ENCODE measurements at places on chromosomes 2 and 18.
A peak's percentile ranks its signal among the peaks of the same experiment; 100 is the strongest.

GRCh38 chr2:188966728-188967440 lies 7.3 kb upstream of the COL3A1 start:
- H3K27me3 ChIP-seq = no peaks in the 10 kb centered on the region
- no peak overlapping the region for H3K4me3 ChIP-seq
- no peaks in the 10 kb centered on the region for H3K36me3 ChIP-seq
- H3K27ac ChIP-seq = peak overlapping the region; percentile 75

DNA sequence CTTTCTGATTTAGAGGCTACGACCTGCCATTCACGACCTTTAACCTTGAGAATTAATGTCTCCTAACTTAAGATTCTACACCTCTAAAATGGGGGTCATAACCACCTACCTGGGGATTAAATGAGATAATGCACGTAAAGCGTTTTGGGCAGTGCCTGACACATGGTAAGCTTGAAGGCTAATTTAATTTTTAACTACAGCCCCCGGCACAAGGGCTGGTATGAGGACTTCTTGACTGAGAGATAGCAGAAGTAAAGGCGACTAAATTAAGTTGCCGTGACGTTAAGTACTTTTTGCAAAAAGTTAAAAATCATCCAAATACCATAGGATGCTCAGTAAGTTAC lies 549 bp downstream of the MRPL35 start:
- H3K36me3 ChIP-seq = no peaks in the 10 kb centered on the region
- H3K27ac ChIP-seq = peak overlapping the region; percentile 73
- no peaks in the 10 kb centered on the region for H3K27me3 ChIP-seq
- H3K4me1 ChIP-seq = peaks cover 15% of the 10 kb centered on the region
- no peak for DNase-seq
- H3K4me3 ChIP-seq = peak overlapping the region; percentile 82

- DNase-seq = no peak
- peaks cover 43% of the 10 kb centered on the region for H3K36me3 ChIP-seq
- H3K27me3 ChIP-seq = no peaks in the 10 kb centered on the region
These were observed 113.5 kb downstream of the ZNF236 start for GRCh38 chr18:76935722-76936337.

DNA sequence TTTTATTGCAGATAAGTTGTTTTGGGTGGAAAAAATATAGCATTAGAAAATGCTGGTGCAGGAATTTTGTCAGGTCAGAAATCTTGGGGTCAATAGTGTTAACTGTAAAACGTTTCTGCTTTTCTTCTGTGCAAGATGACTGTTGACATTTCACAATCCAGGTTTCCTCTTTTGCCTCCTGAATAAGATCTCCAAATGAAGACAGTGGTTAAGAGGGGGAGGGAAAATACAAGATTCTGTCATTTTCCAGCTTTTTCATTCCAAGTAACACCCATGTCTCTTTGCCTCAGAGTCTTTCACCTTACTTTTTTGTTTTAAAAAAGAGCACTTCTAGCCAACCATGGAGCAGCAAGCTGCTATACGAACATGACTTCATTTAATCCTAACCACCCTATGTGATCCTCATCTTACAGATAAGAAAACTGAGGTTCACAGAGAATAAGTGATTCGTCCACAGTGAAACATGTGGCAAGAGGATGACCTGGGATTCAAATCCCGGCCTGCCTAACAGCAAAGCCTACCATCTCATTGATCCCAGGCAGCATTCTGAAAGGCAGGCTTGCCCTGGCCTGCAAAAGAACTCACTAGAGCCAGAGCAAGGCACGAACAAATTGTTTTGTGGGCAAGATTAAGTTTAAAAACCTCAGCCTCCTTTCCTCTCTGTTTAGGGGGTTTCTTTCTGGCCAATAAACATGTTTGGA lies 3.0 kb downstream of the PLEK start:
- DNase-seq = no peak
- no peak overlapping the region for H3K27ac ChIP-seq
- no peaks in the 10 kb centered on the region for H3K4me1 ChIP-seq
- H3K27me3 ChIP-seq = no peaks in the 10 kb centered on the region
- H3K4me3 ChIP-seq = no peak overlapping the region
- H3K36me3 ChIP-seq = no peaks in the 10 kb centered on the region

DNA sequence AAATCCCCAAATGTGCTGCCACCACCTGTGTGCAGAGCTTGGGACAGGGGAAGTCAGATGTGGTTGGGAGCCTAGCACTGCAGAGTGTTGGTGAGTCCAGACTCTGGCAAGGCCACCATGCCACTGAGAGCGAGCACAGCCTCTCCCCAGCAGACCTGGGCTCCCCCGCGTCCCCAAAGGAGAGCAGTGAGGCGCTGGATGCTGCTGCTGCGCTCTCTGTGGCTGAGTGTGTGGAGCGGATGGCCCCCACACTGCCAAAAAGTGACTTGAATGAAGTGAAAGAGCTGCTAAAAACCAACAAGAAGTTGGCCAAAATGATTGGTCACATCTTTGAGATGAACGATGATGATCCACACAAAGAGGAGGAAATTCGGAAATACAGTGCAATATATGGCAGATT lies 10.7 kb downstream of the NAB1 start:
- H3K4me1 ChIP-seq = peaks cover 8% of the 10 kb centered on the region
- DNase-seq = no peak
- H3K27ac ChIP-seq = no peak overlapping the region
- H3K27me3 ChIP-seq = no peaks in the 10 kb centered on the region
- H3K4me3 ChIP-seq = no peak overlapping the region

- H3K4me1 ChIP-seq = no peaks in the 10 kb centered on the region
- H3K4me3 ChIP-seq = no peak overlapping the region
- H3K36me3 ChIP-seq = no peaks in the 10 kb centered on the region
- no peaks in the 10 kb centered on the region for H3K27me3 ChIP-seq
These were observed 217.9 kb upstream of the PID1 start for GRCh38 chr2:229489016-229489415.

- no peaks in the 10 kb centered on the region for H3K27me3 ChIP-seq
- no peak for DNase-seq
- H3K4me1 ChIP-seq = peaks cover 24% of the 10 kb centered on the region
- peaks cover 15% of the 10 kb centered on the region for H3K36me3 ChIP-seq
These were observed 7.7 kb downstream of the IGFBP5 start for GRCh38 chr2:216687646-216688045.
